ENCODE measurements at places on chromosomes 1 and 21. TPM values are rescaled to one million over a fixed set of nuclear protein-coding genes. Genes with fewer than 3 reads are reported as not detected.

DNA sequence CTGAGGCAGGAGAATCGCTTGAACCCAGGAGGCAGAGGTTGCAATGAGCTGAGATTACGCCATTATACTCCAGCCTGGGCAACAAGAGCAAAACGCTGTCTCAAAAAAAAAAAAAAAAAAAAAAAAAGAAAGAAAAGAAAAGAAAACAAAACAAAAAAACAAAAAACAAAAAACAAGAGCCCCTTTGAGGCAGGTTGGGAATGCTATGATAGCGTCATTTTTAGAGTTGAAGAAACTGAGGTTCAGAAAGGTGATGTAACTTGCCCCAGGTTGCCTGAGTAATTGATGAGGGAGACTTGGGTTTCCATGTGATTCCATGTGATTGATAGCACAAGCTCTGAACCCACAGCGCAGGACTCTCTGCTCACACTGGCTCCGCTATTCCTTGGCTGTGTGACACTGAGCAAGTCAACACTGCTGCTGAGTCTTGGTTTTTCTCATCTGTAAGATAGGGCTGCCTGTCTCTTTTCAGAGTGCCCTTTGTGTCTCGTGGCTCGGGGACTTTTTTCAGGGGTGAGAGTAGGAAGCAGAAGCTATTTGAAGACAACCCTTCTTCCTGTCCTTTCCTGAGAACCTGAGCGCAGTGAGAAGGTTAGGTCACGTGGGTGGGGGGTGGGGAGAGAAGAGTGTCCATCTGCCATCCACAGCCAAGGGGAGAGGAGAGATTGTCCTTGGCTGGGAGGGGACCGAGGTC, 2.5 kb downstream of the CNR2 start:
- H3K4me3 ChIP-seq, result no peak overlapping the region
- no peak for DNase-seq
- no peaks in the 10 kb centered on the region for H3K27me3 ChIP-seq

Gene OVAAL
- total RNA-seq, result not detected

DNA sequence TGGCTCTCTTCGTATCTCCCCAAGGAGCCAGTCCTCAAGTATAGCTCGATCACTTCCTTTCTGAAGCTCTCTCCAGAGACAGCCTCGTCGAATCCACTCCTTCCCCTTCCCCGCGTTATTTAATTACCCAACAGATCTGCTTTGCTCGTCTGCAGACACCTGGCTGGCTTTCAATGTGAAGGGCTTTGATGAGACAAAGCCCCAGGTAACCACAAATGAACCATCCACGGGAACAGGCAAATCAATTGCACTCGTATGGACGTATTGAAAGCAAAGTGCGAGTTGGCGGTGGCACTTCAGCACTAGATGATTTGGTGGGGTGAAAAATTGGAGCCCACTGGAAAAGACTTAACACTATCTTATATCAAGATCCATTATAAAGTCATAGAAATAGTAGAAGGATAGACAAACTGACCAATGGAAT, 364 bp upstream of the BCAR3 start:
- no peak for DNase-seq
- H3K27me3 ChIP-seq, result no peaks in the 10 kb centered on the region
- no peaks in the 10 kb centered on the region for H3K4me1 ChIP-seq
- peak overlapping the region; percentile 78 for H3K4me3 ChIP-seq

DNA sequence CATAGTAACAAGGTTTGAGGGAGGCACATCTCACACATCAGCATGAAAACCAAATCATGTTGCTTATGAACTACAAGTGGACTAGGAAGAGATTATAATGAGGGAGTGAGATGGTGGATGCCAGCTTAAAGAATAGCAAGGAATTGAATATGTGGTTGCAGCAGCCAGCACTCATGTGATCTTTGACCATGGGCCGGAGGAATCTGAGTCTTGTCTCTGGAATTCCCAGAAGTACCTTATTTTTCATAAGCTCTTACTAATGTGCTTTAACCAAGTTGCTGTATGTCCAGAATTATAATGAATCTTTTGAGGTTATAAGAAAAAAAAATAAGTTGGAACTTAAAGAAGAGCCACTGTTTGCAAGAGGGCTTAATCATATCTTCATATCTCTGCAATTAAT, 97.0 kb downstream of the DISP1 start:
- H3K27me3 ChIP-seq, result no peaks in the 10 kb centered on the region
- no peaks in the 10 kb centered on the region for H3K36me3 ChIP-seq
- H3K4me1 ChIP-seq, result peaks cover 21% of the 10 kb centered on the region
- no peak for DNase-seq

DNA sequence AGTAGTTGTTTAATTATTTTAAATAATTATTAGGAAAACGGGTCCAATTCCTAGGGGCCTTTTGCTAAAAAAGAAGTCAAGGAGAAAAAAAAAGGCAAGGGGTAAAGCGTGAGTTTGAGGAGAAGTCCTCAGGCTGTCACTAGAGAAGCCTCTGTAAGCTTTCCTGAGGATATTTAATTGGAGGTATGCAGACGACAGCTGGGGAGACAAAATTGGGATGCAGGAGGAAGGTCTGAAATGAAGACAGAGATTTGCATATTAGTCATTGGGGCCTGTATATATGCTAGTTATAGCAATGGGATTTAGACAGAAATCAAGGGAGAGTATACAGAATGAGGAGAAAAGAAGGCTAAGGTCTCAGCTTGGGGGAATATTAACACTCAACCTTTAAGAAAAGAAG, 8.6 kb downstream of the ATP6V1G3 start:
- no peaks in the 10 kb centered on the region for H3K4me1 ChIP-seq
- H3K4me3 ChIP-seq, result no peak overlapping the region
- no peak overlapping the region for H3K27ac ChIP-seq
- no peaks in the 10 kb centered on the region for H3K36me3 ChIP-seq
- H3K27me3 ChIP-seq, result no peaks in the 10 kb centered on the region

DNA sequence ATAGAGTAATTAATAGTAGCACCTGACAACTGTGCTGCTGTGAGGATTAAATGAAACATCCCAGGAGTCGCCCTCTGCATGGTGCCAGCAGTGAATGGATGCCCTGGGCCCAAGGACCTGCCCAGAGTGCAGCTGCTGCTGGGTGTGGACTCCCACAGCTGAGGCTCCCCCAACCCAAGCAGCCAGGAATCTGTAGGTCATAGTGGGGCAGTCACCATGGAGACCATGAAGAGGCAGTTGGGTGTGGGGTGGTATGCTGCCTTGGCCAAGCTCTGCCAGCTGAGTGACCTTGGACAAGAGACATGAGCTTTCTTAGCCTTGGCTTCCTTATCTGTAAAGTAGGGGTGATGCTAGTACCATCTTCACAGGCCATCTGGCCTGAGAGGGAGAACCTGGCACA, 9.4 kb downstream of the OLIG2 start:
- DNase-seq, result no peak
- H3K4me1 ChIP-seq, result no peaks in the 10 kb centered on the region
- H3K36me3 ChIP-seq, result no peaks in the 10 kb centered on the region
- H3K4me3 ChIP-seq, result no peak overlapping the region

- no peak overlapping the region for H3K4me3 ChIP-seq
- no peak for DNase-seq
- H3K4me1 ChIP-seq, result no peaks in the 10 kb centered on the region
- no peaks in the 10 kb centered on the region for H3K27me3 ChIP-seq
- no peak overlapping the region for H3K27ac ChIP-seq
- H3K36me3 ChIP-seq, result no peaks in the 10 kb centered on the region
Observed at GRCh38 chr1:29548091-29548490, 311.8 kb downstream of the PTPRU start.

Gene HES3
- not detected for total RNA-seq

GRCh38 chr1:61953076-61953789, 211.0 kb downstream of the PATJ start:
- peaks cover 20% of the 10 kb centered on the region for H3K4me1 ChIP-seq
- no peaks in the 10 kb centered on the region for H3K27me3 ChIP-seq
- H3K4me3 ChIP-seq, result no peak overlapping the region

DNA sequence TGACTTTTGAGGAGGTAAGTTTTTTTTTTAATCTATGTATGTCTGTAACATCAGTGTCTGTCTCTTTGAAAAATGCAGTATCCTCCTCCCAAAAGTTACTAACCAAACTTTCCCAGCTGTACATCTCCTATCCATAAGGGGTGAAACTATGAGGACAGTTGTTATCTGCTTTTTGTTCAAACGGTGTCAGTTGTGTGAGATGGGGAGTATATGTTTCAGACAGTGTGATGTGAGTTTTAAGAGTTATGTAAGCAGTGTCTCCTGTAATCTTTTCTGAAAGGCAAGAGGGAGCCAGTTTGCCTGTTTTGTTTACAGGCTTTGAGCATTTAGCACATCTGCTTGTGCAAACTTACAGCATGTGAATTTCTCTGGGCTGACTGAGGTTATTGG, 34.8 kb upstream of the CACYBP start:
- DNase-seq, result no peak
- no peaks in the 10 kb centered on the region for H3K27me3 ChIP-seq
- H3K36me3 ChIP-seq, result no peaks in the 10 kb centered on the region
- peaks cover 34% of the 10 kb centered on the region for H3K4me1 ChIP-seq
- peak overlapping the region; percentile 70 for H3K27ac ChIP-seq

DNA sequence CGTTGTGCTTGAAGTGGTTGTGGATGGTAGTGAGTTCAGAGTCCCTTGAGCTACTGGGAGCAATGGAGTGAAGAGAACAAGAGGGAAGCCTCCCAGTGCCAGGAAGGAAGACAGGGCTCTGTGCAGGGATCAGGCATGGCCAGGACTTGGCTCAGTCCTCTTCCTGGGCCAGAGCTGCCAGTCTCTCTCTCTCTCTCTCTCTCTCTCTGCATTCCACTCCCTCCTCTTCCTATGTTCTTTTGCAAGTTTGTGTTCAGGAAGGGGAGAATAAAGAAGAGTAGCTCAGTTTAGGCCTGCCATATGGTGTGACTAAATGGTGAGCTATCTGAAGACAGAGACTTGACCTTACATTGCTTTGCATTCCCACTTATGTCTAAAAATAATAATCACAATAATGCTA, 20.5 kb upstream of the RPTN start:
- no peak for DNase-seq
- H3K4me1 ChIP-seq, result no peaks in the 10 kb centered on the region
- no peaks in the 10 kb centered on the region for H3K27me3 ChIP-seq
- no peak overlapping the region for H3K27ac ChIP-seq
- H3K4me3 ChIP-seq, result no peak overlapping the region
- H3K36me3 ChIP-seq, result no peaks in the 10 kb centered on the region

- peaks cover 53% of the 10 kb centered on the region for H3K4me1 ChIP-seq
- no peak overlapping the region for H3K27ac ChIP-seq
- H3K4me3 ChIP-seq, result no peak overlapping the region
- no peaks in the 10 kb centered on the region for H3K27me3 ChIP-seq
Observed at GRCh38 chr1:230822092-230822581, 46.2 kb downstream of the C1orf198 start.

Gene CSMD2
- 0.09 TPM for total RNA-seq

- no peak overlapping the region for H3K27ac ChIP-seq
- no peak overlapping the region for H3K4me3 ChIP-seq
- no peaks in the 10 kb centered on the region for H3K27me3 ChIP-seq
- H3K36me3 ChIP-seq, result no peaks in the 10 kb centered on the region
Observed at GRCh38 chr1:5099558-5099957, 445.1 kb downstream of the AJAP1 start.

- no peaks in the 10 kb centered on the region for H3K36me3 ChIP-seq
- no peaks in the 10 kb centered on the region for H3K27me3 ChIP-seq
- H3K4me3 ChIP-seq, result no peak overlapping the region
- H3K4me1 ChIP-seq, result no peaks in the 10 kb centered on the region
Observed at GRCh38 chr1:10651793-10652192, 144.7 kb downstream of the CASZ1 start.

DNA sequence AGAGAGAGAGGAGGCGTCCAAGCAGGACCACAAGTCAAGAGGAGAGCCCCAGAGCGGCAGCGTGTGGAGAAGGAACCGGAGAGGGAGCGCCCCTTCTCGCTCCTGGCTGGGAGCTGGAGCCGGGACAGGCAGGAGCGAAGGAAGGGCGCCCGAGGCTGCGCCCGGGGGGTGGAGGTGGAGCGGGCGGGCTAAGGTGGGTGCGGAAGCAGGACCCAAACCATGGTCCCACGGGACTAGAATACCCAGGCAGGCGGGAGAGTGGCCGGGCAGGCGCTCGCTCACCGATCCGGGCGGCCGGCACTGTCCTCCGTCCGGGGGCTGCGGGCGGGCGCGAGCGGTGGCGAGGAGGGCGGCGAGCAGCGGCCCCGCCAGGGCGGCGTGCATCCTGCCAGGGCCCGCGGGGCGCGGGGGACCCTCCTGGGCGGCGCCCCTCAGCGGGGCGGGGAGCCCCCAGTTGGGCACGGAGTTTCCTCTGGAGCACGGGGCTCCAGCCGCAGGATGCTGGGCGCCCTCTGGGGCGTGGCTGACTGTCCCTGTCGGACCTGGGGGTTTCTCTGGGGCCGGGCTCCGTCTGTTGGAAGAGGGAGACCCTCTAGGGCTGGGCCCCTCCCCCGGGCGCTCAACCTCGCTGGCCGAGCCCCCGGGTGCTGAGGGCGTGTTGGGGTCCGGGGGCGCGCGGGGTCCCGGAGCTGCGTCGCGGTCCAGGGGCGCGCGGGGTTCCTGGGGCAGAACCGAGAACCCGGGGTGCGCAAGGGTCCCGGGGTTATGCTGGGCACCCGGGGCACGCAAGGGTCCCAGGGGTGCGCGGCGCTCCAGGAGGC, 569 bp downstream of the TRABD2B start:
- H3K4me3 ChIP-seq, result peak overlapping the region; percentile 56
- DNase-seq, result no peak
- no peaks in the 10 kb centered on the region for H3K36me3 ChIP-seq

- H3K27me3 ChIP-seq, result no peaks in the 10 kb centered on the region
- H3K27ac ChIP-seq, result no peak overlapping the region
- DNase-seq, result no peak
- H3K36me3 ChIP-seq, result no peaks in the 10 kb centered on the region
- H3K4me1 ChIP-seq, result peaks cover 24% of the 10 kb centered on the region
Observed at GRCh38 chr1:212186427-212187207, 98.6 kb upstream of the PPP2R5A start.

DNA sequence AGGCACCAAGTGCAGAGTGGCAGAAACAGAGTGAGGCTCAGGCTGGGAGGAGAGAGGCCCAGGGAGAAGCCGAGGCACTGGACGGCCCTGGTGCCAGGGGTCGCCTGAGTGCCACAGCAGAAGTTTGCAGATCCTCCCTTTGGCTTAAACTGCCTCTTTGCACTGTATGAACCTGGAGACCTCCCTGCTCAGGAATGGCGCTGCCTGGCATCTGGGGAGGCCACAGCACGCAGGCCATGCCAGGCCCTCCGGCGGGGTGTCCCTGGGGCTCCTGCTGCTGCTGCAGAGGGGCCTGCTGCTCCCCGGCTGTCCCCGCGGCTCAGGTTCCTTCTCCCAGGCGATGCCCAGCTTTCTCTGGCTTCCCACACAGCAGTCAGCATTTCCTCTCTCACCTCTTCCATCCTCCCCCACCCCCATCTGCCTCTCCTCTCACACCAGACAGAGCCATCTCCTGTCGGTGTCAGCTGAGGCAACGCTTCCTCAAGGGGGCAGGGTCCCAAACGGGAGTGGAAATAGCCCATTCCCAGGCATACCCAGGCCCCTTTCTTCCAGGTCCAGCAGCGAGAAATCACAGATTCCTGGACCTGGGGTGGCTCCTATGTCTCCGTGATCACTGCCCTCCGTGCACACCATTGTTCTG, 35.2 kb downstream of the SYT6 start:
- no peaks in the 10 kb centered on the region for H3K27me3 ChIP-seq
- no peak overlapping the region for H3K27ac ChIP-seq
- no peak overlapping the region for H3K4me3 ChIP-seq
- H3K4me1 ChIP-seq, result no peaks in the 10 kb centered on the region
- no peak for DNase-seq
- no peaks in the 10 kb centered on the region for H3K36me3 ChIP-seq

Gene NUDT4B
- 32.1 TPM for total RNA-seq

Measured in gastrocnemius medialis (tissue), 4 donors.